ENCODE measurements at places on chromosomes 5 and 9.

- DNase-seq: peak; percentile 61
Measured at GRCh38 chr9:5499889-5500398, 10.4 kb upstream of the PDCD1LG2 start.

DNA sequence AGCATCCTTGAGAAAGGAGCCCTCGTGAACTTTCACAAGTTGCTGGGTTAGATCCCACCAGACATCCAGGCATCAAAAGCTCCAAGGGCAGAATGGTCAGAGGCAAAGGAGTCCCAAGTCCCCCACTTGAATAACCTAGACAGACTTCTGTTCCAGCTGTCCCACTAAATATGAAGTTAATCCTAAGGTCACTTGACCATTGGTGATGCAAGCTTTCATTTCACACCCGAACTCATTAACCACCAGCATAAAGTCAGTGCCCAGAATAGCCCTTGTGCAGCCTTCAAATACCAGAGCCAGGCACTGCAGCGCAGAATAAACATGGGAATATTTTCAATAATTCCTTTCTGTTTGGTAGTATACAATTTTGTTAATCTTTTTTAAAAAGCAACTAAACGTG, 28.9 kb downstream of the OXCT1 start:
- no peak for DNase-seq

- DNase-seq: no peak
Measured at GRCh38 chr9:110810262-110810976, 141.8 kb downstream of the MUSK start.

GRCh38 chr5:124080256-124080655, 568.3 kb downstream of the CSNK1G3 start:
- DNase-seq: no peak

DNA sequence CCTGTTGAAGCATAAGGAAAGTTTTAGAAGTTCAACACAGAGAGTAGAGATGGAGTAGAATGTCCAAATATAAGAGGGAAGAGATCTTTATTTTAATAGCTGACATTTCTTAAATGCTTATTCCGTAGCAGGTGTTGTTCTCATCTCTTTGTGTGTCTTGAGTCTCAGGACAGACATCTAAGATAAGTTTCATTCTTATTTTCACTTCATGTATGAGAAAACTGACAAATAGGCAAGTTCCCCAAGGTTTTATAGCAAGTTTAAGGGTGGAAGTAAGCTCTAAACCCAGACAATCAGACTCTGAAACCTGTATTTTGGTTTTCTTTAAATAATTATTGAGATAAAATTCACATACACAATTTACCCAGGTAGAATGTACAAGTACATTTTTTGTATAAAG, 228.4 kb upstream of the PPP1R2B start:
- no peak for DNase-seq

DNA sequence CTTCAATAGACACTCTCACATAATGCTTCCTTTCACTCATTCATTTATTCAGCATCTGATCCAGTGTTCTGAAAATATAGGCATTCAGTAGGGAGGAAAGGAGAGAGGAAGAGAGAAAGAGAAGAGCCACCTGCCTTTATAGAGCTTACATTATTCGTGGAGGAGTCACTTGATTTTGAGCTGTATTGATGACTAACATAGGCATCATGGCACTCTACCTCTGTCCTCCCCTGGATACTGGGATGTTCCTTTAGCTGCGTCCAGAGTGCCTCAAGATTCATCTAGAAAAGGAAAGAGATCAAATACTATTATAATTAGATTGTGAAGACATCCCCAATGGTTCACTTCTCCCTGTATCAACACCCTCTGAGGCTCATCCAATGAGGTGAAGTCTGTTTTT, 345.1 kb downstream of the SPATA31D1 start:
- DNase-seq: no peak
